ENCODE measurements at places on chromosomes 3 and 15.

DNA sequence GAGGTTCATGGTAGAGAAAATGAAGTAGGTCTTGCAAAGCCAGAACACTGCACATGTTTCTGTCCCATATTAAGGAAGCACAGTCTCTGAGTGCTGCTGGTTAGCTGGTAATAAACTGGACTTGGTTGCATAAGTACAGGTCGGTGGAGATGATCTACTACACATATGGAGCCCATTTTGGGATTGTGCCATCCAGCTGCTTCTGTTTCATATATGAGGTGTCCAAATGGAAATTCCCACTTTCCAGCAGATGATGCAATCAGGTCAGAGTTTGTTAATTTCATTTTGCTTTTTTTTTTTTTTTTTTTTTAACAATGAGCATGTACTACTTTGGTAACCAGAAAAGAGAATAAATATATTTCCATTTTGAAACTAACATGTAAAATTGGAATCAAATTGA, 122.6 kb downstream of the SATB1 start:
- DNase-seq = no peak

DNA sequence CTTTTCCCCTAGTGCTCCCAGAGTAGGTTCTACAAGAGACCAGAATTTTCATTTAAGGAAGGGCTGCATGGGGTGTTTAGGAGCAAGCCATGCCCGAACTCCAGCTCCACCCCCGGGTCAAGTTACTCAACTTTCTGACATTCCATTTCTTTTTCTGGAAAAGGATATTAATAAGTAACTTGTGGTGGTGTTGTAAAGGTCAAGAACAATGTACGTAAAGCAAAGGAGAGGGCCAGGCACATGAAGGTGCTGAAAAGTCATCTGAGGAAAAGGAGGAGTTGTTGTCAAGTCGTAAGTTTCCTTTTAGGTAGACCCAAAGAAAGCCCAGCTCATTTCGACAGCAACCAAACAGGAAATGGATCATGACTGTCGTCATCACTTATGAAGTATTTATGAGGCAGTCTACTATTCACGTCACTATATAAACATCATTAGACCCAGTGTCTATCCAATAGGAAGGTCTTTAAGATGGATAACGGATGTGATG, 319.6 kb upstream of the IL12A start:
- no peak for DNase-seq

- no peak for DNase-seq
Measured at GRCh38 chr3:48595075-48595525, at the start of gene COL7A1. TSS of gene COL7A1 (minus strand) at chr3:48595329. CDS start at chr3:48595159, 170 bp downstream.

- DNase-seq = no peak
Measured at GRCh38 chr3:161035711-161036110, 69.4 kb downstream of the B3GALNT1 start.

DNA sequence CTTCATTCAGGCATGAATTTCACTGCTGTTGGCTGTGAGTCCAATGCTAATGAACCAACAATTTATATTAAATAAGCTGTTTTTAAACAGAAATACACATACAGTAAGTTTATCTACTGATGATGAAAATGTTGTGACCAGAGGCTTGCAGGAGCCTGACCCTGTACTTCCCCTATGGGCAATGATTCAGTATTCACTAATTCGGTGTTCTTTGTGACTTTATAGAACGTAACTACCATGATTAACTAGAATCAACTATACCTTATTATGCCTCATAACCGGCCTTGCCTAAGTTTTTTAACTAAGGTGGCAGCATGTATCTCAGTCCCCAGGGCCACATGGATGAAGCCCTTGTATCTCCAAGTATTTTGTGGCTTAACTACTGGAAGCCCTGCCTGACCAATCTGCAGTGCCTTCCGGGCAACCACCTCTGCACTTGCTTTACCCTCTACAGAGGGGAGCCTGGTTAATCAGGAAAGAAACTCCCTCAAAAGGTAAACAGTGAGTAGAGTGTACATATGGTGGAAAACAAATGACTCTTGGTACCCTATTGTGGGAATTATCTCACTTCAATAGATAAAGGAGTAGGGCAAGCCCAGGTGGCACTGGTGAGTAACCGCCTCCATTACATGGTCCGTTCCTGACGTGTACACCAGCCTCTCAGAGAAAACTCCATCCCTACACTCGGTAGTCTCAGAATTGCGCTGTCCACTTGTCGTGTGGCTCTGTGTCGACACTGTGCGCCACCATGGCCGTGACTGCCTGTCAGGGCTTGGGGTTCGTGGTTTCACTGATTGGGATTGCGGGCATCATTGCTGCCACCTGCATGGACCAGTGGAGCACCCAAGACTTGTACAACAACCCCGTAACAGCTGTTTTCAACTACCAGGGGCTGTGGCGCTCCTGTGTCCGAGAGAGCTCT, 11.6 kb upstream of the CLDN18 start:
- DNase-seq = no peak

GRCh38 chr3:125123451-125124305, 67.9 kb upstream of the HEG1 start:
- DNase-seq = no peak

DNA sequence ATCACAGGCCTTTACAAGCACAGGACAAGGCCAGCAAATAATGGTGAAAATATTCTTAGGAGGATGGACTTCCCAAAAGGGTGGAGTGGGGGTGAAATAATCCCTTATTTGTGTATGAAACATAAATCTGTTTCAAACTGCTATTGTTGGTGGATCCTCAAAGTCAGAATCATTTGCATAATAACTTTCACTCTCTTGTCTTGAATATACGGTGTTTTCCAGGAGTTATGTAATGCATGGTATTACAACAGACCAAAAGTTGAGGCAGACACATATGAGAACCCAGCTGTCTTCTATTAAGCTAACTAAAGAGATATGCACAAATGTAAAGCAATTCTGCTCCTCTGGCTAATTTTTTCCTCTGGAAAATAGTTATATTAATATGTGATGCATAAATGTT, 57.7 kb downstream of the PRTG start:
- no peak for DNase-seq

DNA sequence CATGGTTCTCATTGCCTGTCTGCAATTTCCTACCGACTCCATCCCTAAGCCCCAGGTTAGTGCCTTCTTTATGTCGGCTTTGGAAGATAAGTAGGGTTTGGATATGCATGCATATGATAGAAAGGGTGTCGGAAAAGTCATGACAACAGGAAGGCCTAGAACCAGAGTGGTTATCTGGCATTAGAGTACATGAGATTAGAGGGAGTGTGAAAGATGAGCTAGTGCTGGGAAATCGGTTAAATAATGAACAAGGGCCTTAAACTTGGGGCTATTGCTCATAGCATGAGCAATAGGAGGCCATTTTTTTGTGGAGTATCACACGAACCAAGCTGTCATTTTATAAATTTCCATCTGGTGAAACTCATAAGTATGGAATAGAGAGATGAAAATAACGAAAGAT, 54.0 kb upstream of the LPP start:
- no peak for DNase-seq

- DNase-seq = no peak
Measured at GRCh38 chr15:79372428-79372827, 59.7 kb upstream of the MINAR1 start.

GRCh38 chr3:130671545-130672312, 74.9 kb downstream of the PIK3R4 start:
- no peak for DNase-seq

DNA sequence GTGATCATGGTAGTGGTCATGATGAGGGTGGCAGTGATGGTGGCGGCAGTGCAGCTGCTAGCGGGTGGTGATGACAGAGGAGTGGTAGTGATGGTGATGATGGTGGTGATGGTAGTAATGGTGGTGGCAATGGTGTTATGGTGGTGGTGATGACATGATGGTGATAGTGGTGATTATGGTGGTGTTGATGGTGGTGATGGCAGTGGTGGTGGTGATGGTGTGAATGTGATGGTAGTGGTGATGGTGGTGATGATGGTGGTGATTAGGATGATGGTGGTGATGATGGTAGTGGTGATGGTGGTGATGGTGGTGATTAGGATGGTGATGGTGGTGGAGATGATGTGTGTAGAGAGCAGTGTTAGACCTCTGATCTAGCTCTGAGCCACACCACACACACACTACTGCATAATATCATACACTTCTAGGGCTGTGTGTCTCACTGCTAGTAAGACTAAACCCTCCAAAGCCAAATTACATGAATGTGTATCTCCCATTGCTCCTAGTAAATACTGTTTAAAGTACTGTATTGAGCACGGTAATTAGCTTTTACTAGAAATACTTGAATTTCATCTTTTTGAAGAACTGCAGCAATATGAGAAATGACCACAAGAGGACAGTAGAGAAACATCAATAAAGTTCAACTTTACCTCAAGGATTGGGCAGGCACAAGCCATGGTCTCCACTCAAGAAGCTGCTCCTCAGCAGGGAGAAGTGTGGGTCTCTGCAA, 28.8 kb downstream of the TMED3 start:
- no peak for DNase-seq

- DNase-seq = no peak
Measured at GRCh38 chr15:58081456-58081855, 15.9 kb upstream of the ALDH1A2 start.

DNA sequence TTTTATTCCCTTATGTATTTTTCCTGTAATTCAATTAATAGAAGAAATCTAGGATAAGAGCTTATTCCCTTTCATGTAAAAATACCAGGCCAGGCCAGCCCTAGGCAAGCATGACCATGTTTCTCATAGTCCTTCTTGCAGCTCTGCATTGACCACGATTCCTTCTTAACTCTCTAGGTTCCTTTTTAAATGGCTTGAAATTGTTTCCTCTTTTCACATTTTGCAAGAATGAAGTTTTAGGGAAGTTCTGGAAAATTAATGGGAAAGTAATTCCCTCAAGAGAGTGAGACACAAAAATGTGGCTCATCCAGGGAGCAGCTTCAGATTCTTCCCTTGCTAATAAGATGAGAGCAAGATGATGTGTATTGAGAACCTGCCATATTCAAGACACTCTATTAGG, 116.5 kb upstream of the FGF7 start:
- DNase-seq = no peak

- no peak for DNase-seq
Measured at GRCh38 chr3:106403371-106404145, 534.7 kb upstream of the CBLB start.

GRCh38 chr15:68114356-68114755, 60.2 kb downstream of the PIAS1 start:
- no peak for DNase-seq

DNA sequence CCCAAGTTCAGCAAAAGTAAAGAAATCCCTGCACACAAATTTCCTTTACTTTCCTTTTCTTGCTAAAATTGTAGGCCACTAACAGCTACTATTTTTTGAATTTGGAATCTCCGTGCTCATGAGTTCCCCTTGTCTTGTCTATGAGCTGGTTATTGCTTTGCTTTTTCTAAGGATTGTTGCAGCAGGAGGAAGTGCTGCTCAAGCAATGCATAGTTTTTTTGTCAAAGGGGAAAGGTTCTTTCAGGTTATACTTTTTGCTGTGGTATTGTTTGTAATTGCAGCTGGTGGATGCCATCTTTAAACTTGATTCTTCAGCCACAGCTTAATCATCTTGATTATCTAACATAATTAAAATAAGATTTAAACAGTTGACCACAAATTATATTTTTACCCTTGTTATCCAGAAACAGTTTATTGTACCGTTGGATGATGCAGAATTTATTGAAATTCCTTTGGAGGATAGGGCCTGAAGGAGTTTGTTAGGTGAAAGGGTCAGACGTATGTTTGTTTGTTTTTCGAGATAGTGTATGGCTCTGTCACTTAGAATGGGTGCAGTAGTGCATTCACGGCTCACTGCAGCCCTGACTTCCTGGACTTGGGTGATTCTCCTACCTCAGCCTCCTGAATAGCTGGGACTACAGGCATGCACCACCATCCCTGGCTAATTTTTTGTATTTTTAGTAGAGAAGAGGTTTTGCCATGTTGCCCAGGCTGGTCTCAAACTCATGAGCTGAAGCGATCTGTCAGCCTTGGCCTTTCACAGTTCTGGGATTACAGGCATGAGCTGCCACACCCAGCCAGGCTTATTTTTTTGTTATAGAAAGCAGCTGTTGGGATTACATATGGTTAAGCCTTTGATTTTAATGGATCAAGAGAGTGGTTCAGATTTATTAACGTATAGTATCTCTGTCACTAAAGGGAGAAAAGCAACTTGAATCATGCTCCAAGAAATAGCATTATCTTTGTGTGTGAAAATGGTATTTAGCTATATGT, 11.7 kb downstream of the MGA start:
- DNase-seq = no peak

DNA sequence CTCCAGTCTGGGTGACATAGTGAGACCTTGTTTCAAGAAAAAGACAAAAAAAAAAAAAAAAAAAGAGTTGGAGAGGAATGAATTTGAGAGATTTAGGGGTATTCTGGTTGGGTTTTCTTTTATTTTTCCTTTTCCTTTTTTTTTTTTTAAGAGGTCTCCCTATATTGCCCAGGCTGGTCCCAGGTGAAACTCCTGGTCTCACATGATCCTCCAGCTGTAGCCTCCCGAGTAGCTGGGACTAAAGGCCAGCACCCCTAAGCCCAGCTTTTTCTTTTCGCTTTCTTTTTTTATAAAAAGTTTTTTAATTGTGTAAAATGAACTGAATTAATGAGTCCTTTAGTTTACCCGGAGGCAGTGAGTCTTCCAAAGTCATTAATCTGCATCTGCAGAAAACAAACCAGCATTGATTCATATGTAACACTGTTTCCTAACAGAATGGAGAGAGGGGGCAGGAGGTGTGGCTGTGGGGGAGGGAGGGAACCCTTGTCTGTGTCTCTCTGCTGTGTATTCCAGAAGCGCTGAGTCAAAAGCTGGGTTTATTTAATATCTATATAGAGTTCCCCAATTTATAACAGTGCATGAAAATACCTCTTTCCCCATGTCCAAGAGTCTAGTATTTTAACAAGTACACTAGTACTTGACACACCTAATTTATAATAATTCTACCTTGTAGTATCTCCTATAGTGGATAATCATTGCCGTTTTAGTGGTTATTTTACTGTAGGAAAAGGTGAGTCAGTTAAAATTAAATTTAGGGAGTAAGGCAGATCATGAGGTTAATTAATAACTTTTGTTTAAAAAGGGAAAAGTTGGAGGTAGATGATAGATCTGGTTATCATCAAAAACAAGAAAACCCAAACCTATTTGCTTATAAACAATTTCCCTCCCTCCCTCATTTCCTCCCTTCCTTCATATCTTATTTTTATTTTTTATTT, 2.6 kb upstream of the DPPA4 start:
- DNase-seq = no peak

- DNase-seq = no peak
Measured at GRCh38 chr3:157488144-157488543, 15.1 kb downstream of the VEPH1 start.

GRCh38 chr15:40549894-40550293, 14.9 kb downstream of the CCDC32 start:
- DNase-seq = no peak

GRCh38 chr15:58021332-58022230, 43.9 kb downstream of the ALDH1A2 start:
- DNase-seq = no peak

Data from activated naive CD8-positive, alpha-beta T cell treated with anti-CD3 and anti-CD28 coated beads, Interleukin-2, amount 10 ng/mL, durations not matched to agents 7 days and 5 days (primary cell).